Fibroblast of skin of right quadriceps (primary cell): ENCODE measurements at places on chromosomes 12 and 14.
A peak's percentile ranks its signal among the peaks of the same experiment; 100 is the strongest.

- DNase-seq = peak; percentile 74
Measured at GRCh38 chr12:1947081-1947480, 28.6 kb upstream of the CACNA2D4 start.

DNA sequence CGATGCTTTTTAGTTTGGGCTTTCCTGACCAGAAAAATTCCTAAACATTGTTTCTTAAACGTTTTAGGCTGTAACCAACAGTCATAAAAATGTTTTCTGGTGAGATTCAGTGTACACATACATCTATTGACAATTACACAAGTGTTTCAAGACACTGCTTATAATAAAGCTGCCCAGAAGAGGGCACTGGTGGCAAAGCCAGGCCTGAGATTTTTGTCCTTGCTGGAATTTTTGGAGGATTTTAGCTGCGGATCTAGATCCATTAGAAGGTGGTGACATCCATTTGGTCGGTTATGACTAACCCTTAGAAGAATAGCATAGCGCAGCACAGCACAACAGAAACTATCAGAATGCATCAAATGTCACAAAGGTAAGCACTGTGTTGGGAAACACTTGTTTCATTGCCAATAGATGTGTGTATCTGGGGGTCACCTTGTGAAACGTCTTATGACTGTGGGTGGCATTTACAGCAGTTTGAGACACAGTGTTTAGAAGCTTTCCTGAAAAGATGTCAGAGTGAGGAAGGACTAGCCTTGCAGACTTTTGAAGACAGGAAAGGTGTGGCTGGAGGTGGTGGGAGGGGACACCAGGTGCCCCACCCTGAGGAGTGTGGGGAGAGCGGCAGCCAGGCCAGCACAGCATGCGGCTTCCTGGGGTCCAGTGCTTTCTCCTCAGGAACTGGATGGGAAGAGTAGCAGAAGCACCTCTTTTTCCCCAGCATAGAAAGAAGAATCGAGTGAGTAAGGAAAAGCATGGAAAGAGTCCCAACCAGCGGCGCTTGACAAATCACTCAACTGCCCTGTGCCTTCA lies 54.7 kb upstream of the FKBP4 start:
- DNase-seq = peak; percentile 27

- DNase-seq = peak; percentile 49
Measured at GRCh38 chr12:54300732-54301427, at the start of gene NFE2. Gene NFE2 (minus strand): TSS chr12:54301015. CDS start chr12:54295248, 5,767 bp downstream.

DNA sequence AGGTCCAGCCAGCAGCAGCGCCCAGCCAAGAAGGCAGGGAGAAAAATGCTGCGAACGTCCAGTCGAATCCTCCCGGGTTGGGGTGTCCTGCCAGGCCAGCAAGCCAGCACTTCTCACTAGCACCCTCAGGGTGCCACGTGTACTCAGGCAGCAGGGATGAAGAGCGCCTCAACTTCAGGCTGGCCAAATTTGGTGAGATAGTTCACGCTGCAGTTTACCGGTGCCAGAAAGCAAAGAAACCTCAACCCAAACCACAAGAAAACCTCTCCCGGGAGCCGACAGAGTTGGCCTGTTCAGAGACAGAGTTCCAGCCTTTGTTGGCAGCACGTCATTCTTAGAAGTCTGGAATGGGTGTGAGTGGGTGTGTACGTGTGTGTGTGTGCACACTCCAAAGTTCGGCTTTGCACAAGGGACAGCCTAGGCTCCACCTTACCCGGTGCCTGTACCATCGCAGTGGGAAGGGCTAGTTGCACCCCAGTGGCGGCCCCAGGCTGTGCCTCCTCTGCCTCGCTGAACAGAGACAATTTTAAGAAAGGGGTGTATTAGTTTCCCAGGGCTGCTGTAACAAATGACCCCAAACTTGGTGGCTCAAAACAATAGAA lies 42.1 kb downstream of the ELK3 start:
- DNase-seq = peak; percentile 69

- no peak for DNase-seq
Measured at GRCh38 chr14:77478796-77479195, 19.8 kb downstream of the ISM2 start.

DNA sequence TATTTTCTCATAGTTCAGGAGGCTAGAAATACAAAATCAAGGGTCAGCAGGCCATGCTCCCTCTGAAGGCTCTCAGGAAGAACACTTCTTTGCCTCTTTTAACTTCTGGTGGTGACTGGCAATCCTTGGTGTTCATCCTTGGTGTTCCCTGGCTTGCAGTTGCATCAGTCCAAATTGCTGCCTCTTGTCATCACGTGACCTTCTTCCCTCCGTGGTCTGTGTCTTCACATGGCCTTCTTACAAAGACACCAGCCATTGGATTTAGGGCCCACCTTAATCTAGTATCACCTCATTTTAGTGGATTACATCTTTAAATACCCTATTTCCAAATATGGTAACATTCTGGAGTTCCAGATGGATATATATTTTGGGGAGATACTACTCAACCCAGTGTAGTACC lies 7.5 kb upstream of the LRRC9 start:
- no peak for DNase-seq

DNA sequence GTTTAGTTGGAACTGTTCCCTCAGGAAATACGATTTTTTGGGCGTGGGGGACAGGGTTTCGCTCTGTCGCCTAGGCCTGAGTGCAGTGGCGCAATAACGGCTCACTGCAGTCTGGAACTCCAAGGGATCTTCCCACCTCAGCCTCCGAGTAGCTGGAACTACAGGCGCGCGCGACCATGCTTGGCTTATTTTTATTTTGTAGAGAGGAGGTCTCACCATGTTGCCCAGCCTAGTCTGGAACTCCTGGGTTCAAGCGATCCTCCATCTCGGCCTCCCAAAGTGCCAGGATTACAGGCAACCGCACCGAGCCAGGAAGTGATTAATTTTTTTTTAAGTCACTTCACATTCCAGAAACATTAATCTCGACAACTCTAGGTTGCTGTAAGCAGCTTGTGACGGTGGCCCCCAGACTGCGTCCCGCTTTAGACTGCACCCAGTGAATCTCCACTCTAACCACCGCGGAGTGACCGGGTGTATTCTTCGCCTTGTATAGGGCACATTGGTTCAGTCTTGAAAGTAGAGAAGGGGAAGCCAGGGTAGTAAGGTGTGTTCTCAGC lies 830 bp upstream of the MIS18BP1 start:
- DNase-seq = peak; percentile 60

GRCh38 chr14:103121846-103122584 lies 1.2 kb upstream of the TNFAIP2 start:
- DNase-seq = peak; percentile 86

DNA sequence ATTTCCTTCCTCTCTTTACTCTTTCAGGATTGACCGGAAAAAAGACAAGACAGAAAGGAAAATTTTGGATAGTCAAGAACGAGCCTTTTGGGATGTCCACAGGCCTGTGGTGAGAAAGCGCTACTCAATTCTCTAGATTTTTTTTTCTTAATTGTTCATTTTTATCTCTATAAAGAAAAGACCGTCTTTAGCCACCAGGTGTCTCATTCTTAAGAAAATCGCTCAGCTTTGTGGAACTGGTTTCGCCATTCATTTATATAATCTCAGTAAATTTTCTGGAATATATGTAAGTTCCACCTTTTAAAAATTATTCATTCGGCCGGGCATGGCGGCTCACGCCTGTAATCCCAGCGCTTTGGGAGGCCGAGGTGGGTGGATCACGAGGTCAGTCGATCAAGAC lies 421.1 kb downstream of the DPF3 start:
- DNase-seq = no peak

GRCh38 chr12:109937371-109937770 lies 37.3 kb downstream of the TCHP start:
- DNase-seq = no peak

- no peak for DNase-seq
Measured at GRCh38 chr12:69095765-69096477, 143.4 kb upstream of the CPSF6 start.

DNA sequence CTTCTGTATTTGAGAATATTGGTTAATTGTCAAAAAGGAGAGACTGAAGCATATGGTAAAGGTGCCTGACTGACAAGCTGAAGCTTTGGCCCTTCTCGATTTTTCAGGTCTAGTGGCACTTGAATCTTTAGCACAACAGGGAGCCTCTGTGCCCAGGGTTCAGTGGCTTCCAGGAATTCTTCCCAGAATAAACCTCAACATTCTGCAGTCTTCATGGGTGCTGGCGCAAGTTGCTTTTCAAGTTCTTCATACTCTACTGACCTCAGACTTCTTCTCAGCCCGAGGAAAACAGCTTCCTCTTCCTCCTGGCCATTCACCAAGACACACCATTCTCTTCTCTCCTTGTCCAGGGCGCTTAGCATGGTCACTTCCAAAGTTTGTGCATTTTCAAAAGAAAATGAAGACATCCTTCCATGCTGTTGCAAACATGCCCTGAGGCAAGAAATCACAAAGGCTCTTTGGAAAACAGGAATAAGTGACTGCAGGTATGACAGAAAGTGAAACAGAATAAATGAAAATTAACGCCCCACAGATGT lies 89.9 kb downstream of the MGST1 start:
- no peak for DNase-seq
